Adrenal gland (tissue), 19 donors: ENCODE measurements at places on chromosomes 16 and 17.
A peak's percentile ranks its signal among the peaks of the same experiment; 100 is the strongest.

DNA sequence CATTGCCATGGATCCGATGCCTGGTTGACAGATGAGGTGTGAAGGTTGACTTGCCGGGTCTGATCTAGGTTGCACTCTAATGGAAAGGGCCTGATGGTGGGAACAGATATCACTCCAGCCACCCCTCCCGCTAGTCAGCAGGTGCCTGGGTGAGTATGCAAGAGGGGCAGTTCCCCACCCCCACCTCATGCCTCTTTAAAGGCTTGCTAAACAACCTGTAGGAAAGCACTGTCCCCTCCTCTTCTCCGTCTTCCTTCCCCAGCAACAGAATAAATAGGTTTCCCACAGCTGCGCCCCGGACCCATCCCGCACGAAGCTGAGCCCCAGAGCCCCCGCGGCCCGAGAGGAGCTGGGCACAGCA is 746 bp upstream of the TMEM132E start:
- DNase-seq, result no peak

GRCh38 chr16:58497935-58498334 is 2.0 kb upstream of the NDRG4 start:
- no peak for DNase-seq

DNA sequence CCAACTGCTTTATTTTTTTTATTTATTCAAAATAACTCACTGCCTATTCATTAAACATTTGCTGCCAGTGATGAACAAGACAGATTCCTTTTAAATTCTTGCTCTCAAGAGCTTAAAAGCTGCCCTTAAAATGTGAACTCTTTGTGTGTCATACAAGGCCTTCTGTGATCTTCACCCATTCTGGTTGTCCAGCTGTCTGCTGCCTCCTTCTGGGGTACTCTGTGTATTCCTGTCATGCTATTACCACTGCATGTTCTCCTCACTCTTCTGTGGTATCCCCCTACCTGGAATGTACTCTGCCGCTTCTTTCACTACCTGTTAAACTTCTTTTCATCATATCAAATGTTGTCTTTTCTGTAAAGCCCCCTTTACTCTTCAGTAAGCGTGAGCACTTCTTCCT is 165.8 kb downstream of the CHD9 start:
- DNase-seq, result no peak

DNA sequence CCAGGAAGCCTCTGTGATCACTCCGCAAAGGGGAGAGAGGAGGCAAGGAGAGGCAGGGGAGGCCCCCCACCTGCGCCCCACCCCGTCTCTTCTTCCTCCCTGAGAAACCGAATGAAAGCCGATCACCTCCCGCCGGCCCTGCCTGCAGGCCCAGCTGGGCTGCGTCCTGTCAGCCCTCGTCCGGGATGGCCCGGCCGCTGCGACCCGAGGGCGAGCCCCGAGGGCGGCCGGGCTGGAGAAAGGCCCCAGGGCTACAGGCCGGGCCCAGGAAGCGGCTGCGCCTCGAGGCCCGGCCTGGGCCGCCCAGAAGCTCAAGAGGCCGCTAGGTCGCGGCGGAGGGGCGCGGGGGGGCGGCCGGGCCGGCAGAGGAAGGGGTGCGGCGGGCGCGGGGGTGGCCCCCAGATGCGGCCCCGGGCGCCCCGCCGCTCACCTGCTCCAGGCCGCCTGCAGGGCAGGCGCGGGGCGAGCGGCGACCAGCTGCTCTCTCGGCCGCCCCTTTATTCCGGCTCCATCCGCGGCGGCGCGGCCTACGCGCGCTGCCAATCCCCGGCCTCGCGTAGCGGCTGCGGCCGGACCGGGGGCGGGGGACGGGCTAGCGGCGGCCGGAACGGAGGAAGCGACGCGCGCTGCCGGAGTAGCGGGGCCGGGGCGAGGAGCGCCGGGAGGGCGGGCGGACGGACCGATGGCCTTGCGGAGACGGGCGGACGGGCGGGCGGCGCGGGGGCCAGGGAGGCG is at the start of gene ZNF319:
Gene ZNF319, minus strand, starts transcription at position 702 of the 735 bp plus-strand sequence. CDS start 2,407 bp downstream, outside the sequence.
- no peak for DNase-seq

DNA sequence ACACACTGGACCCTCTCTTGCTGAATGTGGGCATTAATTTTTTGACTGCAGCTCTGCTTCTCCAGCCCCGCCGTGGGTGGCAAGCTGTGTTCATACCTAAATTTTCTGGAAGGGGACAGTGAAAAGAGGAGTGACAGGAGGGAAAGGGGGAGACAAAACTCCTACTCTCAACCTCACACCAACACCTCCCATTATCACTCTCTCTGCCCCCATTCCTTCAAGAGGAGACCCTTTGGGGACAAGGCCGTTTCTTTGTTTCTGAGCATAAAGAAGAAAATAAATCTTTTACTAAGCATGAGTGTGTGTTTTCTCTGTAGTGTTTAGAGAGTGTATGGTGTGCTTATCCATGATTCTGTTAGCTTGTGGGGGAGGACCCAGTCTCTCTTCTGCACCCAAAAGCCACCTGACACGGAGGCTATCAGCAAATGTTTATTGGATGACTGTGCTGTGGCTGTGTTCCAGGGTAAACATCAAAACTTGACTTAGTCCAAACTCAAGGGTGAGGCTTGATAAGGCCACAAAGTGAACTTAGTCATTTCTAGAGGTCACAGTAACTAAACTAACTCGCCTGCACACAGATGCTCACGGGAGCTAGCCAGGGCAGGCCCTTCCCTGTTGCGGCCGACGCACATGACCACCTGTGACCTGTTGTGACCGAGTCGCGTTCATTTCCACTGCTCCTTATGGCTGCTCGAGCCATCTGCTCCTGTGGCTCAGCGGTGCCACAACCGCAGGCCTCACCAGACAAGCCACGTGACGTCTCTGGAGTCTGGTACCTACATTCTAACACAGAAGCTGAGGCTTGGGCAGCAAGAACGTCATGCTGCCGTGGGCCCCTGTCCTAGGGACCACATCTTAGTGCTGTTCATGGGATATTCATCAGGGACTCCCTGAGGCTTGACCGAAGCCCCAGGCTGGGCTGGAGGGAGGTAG is 9.8 kb upstream of the MED11 start:
- peak; percentile 85 for DNase-seq

GRCh38 chr16:76474048-76474447 is 196.8 kb downstream of the CNTNAP4 start:
- DNase-seq, result no peak

DNA sequence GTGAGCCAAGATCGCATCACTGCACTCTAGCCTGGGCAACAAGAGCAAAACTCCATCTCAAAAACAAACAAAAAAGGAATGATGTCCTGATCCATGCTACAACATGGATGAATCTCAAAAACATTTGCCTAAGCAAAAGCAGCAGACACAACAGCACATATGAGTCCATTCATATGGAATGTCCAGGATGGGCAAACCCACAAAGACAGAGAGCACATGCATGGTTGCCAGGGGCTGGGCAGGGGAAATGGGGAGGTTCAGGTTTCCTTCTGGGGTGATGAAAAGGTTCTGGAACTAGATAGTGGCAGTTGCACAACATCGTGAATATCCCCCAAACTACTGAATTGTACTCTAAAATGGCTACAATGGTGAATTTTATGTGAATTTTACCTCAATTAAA is 35.3 kb upstream of the RAI1 start:
- DNase-seq, result no peak

DNA sequence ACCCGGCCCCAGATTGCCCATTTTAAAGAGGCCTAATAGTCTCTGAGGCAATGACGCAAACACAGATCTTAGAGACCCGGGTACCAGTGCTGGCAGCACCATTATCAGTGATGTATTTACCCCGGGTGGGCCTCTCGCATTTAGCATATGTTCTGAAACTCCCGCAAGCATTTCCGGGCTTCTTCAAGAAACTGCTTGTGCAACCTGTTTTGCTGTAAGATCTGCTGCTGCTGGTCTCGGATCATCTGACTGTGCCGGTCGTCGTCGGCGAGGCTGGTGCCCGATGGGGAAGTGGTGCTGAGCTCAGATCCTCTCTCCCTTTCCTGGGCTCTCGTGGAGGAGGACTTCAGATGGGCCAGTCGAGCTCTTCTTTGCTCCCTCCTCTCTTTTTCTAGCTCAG is 12.5 kb downstream of the CEP295NL start:
- DNase-seq, result peak; percentile 65

DNA sequence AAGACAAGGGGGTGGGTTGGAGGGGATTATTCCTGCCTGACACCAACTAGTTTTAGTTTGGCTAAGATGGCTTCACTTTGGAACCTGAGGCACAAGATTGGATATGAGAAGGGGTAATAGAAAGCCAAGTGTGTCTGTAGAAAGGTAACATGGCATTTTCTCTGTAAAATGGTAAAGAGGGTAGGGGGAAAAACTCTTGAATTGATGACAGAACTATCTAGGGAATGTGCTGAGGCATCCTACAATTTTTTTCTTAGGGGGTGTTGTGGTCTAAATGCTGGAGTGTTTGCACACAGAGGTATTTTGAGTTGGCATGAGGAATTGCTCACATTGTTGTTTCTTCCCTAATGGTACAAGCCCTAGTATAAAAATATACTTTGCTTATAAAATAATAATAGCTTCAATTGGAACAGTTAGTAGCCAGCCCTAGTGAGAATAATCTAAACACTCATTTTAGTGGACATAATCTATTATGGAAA is 25.8 kb downstream of the YPEL2 start:
- DNase-seq, result no peak

- DNase-seq, result no peak
Observed at GRCh38 chr16:19329932-19330331, 44.4 kb downstream of the CLEC19A start.

DNA sequence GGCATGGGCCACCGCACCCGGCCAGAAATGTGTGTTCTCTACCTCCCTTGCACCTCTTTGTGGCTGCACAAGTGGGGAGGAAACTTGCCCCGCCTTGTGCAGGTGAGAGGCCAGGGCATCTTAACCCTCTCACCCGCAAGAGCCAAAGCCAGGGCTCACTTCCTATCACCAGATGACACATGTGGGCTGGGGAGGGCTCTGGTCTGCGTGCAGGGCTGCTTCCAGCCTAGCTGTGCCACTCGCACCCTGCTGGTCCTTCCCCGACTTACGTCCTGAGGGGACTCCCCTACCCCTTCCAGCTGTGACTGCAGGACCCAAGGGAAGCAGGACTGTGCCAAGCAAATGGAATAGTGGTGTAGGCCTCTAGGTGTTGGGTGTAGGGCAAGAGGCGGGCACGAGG is 6.9 kb downstream of the MIEF2 start:
- DNase-seq, result no peak
